ENCODE measurements at places on chromosomes 7 and 10. TPM values are rescaled to one million over a fixed set of nuclear protein-coding genes. Genes with fewer than 3 reads are reported as not detected.
A peak's percentile ranks its signal among the peaks of the same experiment; 100 is the strongest.

Gene KMT2E
- total RNA-seq = 36.8 TPM

Gene PON3
- not detected for total RNA-seq

Gene CEP41
- total RNA-seq = 8.1 TPM

Gene ASB10
- total RNA-seq = not detected

Gene PNLIPRP3
- total RNA-seq = not detected

Gene CDK14
- total RNA-seq = 28.6 TPM

Gene ATG9B
- 1.7 TPM for total RNA-seq

- no peak for DNase-seq
Measured at GRCh38 chr10:89122433-89123051, 84.6 kb downstream of the CH25H start.

DNA sequence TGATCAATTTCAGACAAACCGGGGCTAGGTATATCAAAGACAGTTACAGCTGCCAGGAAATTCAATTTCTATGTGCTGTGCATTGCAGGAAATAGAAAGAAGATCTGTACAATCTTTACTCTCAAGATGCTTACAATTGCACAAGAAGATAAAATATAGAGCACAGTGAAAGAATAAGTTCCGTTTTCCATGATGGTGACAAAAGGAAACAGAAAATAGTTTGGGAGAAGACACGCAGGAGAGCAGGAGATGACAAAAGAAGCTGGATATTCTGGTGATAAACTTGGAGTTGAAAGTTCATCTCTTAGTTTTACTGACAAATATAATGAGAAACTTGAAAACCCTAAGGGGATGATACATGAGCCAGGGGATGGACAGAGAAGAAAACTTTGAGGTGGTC is 646.0 kb downstream of the PARD3 start:
- no peak for DNase-seq

GRCh38 chr7:36295090-36295489 is 94.6 kb upstream of the ANLN start:
- no peak for DNase-seq

DNA sequence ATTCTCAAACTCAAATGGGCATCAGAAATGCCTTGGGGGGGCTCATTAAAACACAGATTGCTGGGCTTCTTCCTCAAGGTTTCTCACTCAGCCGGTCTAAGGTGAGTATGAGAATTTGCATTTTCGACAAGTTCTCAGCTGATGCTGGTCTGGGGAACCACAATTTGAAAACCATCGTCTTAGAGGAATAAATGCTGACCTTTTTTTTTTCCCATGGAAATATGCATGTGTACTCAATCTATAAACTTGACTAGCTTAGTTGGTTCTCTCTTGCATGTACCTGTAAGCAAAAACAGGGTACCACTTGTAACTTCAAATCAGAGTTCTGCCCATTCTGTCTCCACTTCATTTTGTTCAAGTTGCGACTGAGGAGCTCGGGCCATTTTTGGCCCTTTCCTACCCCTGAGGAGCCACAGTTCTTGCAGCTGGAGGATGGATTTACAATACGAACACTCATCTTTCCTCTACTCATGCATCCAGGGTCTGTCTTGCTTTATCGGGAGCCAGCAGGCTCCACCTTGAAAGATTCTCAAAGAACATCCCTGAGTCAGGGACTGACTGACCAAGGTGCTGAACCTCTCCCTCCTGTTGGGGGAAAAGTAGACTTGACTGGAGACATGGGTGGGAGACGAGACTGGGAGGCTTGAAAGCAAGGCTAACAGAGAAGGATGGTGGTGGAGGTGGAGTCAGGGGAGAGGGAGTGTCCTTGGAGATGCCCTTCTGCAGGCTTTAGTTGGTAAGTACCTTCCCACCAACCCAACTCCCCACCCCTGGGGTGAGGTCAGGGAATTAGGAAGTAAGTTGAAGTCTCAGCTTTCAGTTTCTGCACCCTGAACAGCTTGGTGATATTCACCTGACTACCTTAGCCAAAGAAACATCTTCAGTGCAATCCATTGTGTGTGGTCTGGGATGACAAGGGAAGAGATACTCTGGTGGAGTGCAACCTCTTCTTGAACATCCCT is 3.7 kb upstream of the MAPK8 start:
- no peak for DNase-seq

GRCh38 chr7:45199506-45199905 is 41.9 kb downstream of the RAMP3 start:
- no peak for DNase-seq

DNA sequence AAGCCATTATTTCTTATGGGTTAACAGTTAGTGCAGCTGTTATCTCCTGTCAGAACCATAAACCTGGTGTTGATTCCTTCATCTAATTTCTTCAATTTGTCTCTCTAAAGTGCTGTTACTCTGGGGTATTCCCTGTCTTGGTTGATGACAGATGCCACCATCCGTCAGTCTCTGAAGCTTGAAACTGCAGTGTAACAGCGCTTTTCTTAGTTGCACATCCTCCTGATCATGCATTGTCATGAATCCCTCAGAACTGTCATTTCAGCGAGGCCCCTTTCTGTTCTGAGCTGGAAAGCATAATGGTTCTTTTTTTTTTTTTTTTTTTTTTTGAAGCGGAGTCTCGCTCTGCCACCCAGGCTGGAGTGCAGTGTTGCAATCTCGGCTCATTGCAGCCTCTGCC is 193.9 kb downstream of the SDK1 start:
- no peak for DNase-seq

GRCh38 chr10:91294134-91294906 is 73.9 kb downstream of the PCGF5 start:
- DNase-seq = no peak

- no peak for DNase-seq
Measured at GRCh38 chr7:22812353-22812752, 10.3 kb downstream of the TOMM7 start.

DNA sequence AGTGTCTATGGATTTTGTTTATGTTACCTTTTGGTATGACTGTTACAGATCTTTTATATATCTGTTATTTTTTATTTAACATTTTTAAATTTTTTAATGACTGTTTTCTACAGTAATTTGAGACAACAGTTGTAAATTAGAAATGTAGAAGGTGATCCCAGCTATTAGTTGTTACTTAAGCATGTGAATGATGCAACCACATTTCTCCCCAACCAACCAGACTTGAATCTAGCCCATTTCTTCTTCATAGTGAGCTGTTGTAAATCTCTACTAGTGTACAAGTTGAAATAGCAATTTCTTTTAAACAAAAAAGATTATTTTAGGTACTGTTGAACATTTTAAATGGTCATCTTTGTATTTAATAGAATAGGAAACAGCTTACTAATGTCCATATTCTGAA is 18.0 kb downstream of the TMEM106B start:
- DNase-seq = no peak

- peak; percentile 67 for DNase-seq
Measured at GRCh38 chr10:77889277-77889903, 37.2 kb downstream of the DLG5 start.

DNA sequence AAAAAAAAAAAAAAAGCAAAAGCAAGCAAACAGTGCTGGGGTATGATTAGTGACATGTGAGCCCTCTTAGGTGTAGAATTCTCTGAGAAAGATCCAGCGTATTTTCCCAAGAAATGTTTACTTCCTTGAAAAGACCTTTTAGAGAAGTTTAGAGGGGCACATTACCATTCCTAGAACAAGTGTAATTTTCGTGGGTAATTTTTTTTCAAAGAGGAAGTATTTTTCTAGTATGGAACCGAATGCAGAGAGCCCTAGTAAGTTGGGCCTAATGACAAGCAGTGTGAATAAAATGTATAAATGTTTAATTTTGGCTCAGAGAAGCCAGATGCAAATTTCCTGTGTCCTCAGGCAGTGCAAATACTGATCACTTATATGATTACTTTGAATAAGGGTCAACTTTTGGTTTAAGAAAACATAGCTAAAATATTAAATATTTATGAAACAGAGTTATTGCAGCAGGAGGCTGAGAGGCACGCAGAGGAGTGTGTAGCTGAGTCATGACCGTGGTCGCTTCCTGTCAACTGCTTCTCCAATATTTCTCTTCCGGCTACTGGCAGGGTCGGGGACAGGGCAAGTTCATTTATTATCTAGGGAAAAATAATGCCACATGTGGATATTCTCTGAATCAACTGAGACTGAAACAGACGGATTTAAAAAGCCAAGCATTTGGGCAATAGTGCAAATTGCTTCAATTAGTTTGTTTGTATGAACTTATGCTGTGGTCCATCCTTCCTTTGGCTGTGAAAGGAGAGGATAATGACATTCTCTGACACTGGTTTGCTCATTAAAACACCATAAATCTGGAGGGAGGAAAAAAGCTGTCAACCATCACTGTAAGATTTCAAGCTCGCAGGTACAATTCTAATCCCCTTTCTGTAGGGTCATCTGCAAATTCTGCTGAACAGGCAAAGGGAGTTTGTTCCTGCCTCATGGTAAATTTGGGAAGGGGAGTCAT is 495.2 kb downstream of the GLRX3 start:
- no peak for DNase-seq

- peak; percentile 88 for DNase-seq
Measured at GRCh38 chr10:79068203-79068561, 584 bp upstream of the ZMIZ1 start.

DNA sequence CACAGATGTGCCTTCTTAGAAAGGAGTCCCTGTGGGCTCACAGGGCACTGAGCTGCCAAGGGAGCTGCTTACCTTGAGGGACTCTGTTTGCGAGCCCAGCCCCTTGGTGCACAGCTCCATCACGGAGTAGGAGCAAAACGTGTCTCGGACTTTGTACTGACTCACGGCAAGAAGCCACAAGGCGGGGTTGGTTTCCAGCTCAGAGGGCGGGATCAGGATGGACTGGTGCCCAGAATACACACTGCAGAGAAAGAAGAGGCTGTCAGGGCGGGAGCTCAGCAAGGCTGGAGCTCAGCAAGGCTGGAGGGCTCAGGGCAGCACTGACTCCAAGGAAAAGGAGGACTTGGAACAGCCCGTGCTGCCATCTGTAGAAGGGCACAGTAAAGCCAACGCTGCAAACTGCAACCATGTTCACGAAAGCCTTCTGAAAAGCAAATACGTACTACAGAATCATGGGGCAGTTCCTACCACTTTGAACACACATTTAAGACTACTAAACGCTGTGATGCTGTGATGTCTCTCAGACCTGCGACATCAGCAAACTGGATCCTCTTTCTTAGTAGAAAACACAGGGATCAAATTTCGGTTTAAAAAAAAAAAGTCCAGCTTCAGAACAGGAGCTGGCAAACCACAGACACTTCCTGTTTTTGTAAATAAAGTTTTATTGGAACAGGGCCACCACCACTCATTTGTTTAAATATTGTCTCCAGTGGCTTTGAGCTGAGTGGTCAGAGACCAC is 194.3 kb downstream of the ZMYND11 start:
- peak; percentile 51 for DNase-seq

GRCh38 chr10:132593389-132593788 is 55.8 kb downstream of the INPP5A start:
- peak; percentile 12 for DNase-seq

- no peak for DNase-seq
Measured at GRCh38 chr7:72503644-72504043, 91.5 kb upstream of the CALN1 start.

GRCh38 chr10:132429281-132430230 is 32.6 kb downstream of the PWWP2B start:
- peak; percentile 69 for DNase-seq

- DNase-seq = no peak
Measured at GRCh38 chr7:106127984-106128780, 16.1 kb upstream of the SYPL1 start.

DNA sequence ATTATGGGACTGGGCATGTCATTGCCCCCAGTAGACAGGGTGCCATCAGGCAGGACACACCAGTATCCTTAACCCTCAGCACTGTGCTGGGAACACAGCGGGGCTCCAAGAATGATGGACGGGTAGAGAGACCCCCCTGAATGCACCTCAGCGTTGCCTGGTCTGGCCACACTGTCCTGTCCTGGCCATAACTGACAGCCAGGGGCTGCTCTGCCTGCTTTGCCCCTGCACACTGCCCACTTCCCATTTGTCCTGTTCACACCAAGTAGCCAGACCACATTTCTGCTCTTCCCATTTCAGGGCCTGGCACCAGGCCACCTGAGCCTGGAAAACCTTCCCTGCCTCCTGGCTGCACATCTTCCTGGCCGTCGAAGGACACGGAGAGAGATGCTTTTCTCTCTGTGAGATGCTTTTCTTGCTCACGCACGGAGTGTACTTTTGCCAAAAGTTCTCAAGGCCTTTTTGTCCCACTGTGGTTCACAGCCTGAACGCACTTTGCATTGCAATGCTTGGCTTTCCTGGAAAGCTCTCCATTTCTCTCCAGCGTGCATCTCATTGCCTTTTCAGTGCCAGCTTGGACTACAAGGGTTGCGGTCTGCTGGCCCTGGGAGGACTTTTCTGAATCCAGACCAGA is 131.0 kb upstream of the EEPD1 start:
- DNase-seq = no peak

GRCh38 chr7:20778063-20778721 is 8.5 kb downstream of the SP8 start:
- peak; percentile 91 for DNase-seq

DNA sequence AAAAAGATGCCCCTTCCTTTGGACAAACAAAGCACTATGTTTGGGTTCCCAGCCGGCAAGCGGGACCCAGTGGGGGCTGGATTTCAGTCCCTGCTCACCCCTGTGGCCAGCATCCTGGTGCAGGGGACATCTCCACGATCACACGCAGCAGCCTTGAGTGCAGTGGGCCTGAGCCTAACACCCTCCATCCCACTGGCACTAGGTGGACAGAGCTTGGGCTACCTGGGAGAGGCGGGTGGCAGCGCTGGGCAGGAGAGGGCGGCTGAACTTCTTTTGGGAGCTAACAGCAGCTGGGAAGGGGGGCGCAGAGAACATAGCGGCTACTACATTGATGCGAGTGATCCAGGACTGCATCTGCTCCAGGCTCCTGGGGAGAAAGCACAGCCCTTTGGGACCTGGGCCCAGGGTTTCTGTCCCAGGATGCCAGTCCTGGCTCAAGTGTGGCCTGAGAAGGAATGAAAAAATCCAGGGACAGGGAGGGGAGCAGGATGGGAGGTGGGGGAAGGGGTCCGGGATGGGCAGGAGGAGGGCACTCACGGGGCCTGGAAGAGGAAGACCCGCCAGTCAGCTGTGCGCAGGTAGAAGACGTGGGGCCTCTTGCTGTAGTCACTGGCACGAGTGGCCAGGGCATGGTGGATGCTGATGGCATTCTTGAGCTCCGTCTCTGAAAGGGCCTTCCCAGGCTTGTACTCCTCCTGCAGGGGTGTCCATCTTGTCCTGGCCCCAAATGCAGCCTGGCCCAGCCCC is 9.0 kb downstream of the NFKB2 start:
- peak; percentile 58 for DNase-seq

DNA sequence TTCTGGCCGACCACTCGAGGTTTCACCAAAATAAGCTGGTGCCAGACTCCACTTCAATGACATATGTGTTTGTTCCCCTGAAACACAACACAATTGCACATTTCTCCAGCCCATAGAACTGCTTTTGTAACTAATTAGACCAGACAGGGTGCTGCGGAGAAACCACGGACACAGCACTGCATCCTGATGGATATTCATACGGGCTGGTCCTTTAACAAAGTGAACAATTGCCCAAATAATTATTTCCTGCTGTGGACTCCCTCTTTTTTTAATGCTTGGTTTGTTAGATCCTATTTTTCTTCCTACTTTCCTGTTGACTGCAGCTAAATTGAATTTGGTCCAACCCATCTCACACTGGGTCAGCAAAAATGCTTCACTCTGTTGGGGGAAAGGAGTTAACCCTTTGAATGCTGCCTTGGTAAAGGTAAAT is 198.6 kb upstream of the BMPER start:
- DNase-seq = no peak

Data from H7 (cell line).